NCI-H2081 treated with DMSO at 0.1 percent for 48 hours (cell line): ENCODE measurements at places on chromosomes 16 and 17.

- no peak for DNase-seq
Observed at GRCh38 chr16:55035029-55035428, 104.4 kb downstream of the IRX5 start.

GRCh38 chr17:49110509-49110908 lies 22.1 kb upstream of the B4GALNT2 start:
- DNase-seq: no peak

DNA sequence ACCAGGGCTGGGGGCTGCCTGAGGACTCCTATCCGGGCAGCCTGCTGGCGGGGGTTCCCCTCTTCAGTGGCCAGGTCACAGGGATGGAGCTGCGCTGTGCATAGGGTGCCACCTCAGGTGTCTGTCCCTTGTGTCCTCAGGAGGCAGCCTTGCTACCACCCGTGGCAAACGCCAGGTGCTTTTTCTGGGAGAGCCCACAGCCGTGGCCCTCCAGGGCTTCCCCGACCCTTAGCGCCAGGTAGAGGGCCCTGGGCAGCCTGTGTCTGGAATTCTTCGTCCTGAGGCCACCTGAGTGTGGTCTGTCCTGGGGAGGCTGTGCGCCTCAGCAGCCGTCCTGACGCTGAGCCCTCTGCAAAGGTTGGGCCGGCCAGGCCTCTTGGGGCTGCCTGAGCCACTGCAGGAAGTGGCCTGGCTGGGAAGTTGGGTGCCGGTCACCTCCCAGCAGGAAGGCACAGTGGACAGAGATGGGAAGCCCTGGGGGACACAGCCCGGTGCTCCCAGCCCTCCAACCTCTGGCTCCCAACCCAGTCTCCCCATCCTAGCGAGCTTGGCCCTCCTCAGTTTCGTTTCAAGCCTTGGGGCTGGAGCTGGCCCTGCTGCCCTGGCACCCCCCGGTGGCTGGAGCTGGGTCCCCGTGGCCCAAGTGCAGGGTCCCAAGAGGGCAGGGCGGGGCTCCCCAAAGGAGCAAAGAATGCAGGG lies 7.6 kb upstream of the BAIAP3 start:
- no peak for DNase-seq

GRCh38 chr16:88068476-88069396 lies 117.5 kb downstream of the BANP start:
- no peak for DNase-seq

DNA sequence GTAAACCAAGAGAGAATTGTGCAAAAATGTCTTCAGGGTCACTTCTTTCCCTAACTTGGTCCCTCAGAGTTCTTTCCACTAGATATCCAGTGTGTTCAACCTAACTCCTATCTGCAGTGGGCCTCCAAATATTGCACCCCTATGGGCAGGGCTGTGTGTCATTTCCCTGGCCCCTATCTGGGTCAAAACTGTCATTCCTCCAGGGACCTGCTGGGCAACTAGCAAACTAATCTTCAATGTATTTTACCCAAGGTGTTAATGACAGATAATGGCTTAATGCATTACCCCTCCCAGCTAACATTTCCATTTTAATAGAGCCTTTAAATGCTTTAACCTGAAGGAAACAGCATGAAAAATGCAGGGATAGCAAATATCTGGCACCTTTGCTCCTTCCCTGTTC lies 25.8 kb upstream of the SKAP1 start:
- no peak for DNase-seq

GRCh38 chr16:8866118-8866883 lies 2.5 kb downstream of the CARHSP1 start:
- DNase-seq: no peak

DNA sequence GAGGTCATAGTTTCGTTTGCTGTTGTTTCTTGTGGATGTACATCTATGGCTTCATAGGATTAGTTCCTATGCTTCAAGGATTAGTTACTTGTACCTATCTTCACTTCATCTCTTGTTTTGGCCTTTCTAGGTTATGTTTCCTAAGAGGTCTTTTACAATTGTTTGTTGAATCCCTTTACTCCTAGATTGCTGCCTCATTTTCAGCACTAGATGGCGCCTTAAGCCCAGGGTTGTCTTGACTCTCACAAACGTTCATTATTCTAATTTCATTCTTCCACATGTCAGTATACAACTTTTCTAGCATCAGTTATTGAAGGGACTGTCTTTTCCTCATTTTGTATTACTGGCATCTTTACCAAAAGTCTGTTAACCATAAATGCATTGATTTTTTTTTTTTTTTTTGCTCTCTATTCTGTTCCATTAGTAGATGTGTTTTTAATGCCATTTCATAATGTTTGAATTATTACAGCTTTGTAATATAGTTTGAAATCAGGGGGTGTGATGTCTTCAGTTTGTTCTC lies 45.0 kb upstream of the NACA2 start:
- DNase-seq: peak; percentile 43

DNA sequence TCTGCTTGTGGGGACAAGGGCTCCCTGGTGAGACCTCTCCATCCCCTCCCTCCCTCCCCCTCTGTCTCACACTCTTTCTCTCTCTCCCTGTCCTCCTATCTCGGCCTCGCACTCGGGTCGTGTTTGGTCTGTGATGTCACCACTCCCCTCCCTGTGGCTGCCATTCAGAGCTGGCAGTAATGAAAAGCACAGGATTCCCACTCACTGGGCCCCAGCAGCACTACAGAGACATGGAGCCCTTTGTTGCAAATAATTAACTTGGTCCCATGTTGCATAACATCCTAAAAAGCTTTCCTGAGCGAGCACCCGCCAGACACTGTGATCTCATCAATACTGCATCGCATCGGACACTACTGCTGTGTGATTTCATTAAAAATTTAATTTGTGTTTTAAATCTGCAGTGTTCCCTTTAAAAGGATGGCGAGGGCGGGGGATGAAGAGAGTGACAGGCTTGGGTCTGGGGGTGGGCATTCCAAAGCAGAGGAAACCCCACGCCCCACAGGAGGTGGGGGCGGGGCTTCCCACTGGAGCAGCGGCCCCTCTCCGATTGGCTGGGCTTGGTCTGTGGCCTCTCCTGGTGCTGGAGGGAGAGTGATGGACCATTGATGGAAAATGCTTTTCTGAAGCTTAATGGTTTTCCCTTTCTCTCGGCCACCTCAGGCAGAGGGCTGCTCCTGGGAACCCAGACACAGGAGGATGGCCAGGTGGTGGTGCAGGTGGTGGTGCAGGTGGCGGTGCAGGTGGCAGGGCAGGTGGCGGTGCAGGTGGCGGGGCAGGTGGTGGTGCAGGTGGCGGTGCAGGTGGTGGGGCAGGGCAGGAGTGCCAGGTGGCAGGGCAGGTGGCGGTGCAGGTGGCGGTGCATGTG lies 15.3 kb upstream of the NPTX1 start:
- no peak for DNase-seq

DNA sequence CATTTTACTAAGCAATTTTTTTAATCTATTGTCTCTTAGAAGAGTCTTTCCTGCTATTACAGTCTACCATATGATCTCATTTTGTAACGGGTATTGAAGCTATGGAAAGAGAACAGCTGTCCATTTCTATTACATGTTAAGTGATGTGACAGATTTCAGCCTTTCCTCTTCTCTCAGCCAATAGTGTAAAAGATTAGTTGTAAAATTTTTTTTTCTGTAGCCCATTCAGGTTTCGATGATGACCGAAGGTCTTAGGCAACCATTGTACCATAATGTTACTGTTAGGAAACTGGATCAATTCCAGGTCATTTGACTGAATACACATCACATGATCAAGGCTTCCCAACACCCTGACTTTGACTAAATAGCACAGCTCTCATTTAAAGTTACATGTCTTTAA lies 147.6 kb upstream of the HLF start:
- no peak for DNase-seq

- DNase-seq: no peak
Observed at GRCh38 chr17:52537421-52537820, 378.9 kb upstream of the CA10 start.

DNA sequence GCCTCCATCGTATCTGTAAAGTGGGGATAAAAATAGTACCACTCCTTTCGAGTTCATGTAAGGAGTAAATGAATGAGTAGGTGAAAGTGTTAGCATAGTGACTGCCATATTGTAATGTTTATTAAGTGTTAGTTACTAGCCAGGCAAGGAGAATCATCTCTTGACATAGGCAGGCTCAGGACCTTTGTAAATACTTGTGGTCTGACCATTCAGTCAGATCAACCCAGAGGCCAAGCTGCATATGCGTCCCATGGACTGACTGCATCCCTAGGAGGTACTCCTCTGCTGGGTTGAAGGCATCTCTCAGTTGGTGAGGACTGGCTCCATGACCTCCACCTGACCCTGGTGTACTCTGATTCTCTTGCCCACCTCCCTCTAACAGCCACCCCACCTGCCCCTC lies 40.5 kb upstream of the CDRT4 start:
- DNase-seq: no peak

DNA sequence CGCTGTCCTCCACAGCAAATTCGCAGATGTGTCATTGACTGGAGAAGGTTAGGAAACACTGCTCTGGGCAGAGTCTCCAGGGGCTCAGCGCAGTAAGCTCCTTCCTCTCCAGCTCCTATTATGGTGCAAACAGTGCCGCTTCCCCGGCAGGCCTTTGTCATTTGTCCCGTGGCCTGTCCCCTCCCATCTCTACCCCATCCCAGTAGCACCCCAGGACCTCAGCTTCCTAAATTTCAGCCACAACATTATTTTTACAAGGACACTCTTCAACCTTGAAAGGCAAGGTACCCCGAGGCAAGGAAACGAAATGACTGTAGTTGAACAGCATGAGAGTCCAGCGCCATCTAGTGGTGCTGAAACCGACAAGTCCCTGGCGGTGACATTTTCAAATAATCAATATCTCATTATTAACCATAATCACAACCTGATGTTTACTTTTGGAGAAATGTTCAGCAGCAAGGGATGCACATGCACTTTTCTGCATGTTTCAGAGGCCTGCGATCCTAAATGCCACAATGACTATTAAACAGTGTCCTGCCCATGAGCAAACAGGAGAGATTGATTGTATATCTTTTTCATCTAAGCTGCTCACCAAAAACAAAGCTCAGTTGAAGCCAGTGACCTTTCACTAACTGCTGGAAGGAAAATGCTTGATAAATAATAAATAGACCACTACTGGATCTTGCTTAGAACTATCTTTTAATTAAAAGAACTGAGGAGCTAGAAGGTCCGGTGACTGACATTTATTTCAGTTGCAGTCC lies 16.5 kb downstream of the MRPS23 start:
- DNase-seq: peak; percentile 68

DNA sequence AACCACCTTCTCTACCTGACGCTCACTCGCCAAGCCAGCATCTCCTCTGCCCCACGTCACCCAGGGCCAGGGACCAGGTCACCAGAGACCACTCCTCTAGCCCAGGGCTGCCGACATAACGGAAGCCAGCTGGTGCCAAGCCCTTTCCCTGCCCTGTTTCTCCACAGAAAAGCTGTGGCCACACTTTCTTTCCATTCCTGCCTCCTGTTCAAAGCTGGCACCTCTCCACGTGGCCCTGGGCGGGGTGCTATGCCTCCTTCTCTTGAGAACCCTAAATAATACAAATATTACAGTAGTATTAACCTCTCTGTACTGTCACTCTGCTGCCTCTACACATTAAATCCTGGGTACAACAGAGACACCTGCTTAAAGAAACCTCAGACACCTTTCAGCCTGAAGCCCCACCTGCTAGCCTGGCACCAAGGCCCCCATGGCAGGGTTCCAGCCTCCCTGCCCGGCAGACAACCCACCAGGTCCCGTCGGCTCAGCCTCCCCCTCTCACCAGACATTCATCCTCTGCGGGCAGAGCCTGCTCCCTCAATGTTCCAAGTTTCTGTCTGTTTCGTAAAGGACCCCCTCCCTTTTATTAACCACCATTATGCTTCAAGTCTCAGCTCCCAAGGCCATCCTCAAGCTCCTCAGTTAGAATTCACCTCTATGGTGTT lies 62.3 kb downstream of the TIMM22 start:
- DNase-seq: no peak

DNA sequence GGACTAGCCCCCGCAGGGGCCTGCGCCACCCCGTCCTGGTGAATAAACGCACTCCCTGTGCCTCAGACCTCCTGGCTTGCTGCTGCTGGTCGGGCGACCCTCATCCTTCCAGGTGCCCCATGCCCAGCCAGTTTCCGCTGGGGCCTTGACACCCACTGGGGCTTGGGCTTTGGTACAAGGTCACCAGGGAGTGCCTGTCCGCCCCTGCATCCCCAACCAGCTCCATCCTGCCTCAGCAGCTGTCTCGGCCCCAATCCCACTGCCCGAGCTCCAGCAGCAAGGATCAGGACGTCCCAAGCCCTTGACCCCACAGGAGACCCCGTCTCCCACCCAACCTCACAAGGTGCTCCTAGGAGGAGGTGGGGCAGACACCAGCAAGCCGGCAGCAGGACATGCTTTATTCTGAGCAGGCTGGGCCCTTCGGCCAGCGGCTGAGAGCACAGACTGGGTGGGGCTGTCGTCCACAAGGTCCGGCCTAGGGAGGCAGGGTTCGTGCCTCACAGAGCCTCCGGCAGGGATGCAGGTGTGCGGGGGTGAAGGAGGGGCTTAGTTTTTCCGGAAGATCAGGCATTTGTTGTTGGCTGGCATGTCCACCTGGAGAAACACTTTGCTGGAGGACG lies 1.9 kb downstream of the METTL26 start:
- no peak for DNase-seq

DNA sequence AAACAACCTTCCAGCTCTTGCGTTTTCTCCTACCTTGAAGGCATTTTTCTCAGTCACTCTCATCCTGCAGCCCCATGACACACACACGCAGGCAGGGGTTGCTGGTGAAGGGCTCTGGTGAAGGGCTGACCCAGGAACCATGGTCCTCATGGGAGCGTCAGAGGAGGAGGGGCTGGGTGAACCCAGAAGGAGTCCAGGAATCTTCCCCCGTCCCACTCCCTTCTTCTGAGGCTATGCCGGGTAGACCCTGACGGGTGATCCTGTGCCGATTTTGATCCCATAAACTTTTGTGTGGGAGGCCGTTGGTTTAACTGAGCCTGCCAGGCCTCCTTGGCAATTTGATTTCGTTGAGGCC lies 278.4 kb upstream of the FOXF1 start:
- DNase-seq: no peak

- DNase-seq: no peak
Observed at GRCh38 chr17:30805944-30806456, 18.5 kb downstream of the CRLF3 start.

- DNase-seq: no peak
Observed at GRCh38 chr16:21727344-21727743, 63.6 kb downstream of the OTOA start.

DNA sequence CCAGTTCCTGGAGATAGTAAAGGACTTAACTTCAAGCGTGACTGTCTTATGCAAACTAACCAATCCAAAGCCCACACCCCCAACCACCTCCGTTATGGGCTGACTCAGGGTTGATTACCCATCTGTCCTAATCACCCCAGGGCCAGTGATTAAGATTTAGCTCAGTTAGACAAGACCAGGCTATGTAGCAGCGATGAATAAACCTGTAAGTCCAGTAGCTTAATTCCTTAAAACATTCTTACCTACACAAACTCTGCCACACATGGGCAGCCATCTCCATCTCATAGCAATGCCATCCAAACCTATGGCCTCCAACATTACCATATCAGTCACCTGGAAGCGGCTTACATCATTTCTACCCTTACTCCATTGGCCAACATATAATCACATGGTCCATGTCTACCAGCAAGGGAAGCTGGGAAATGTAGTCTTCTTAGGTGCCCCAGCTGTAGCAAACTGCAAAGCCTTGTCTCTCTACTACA lies 266.7 kb downstream of the SHISA9 start:
- DNase-seq: no peak

- DNase-seq: no peak
Observed at GRCh38 chr17:10737168-10737622, 7.4 kb upstream of the TMEM220 start.

- DNase-seq: no peak
Observed at GRCh38 chr16:63312346-63312745, 1276.1 kb upstream of the CDH8 start.
